Thyroid gland (tissue), 4 donors: ENCODE measurements at places on chromosomes 7 and 10. TPM values are rescaled to one million over a fixed set of nuclear protein-coding genes. Genes with fewer than 3 reads are reported as not detected.
A peak's percentile ranks its signal among the peaks of the same experiment; 100 is the strongest.

DNA sequence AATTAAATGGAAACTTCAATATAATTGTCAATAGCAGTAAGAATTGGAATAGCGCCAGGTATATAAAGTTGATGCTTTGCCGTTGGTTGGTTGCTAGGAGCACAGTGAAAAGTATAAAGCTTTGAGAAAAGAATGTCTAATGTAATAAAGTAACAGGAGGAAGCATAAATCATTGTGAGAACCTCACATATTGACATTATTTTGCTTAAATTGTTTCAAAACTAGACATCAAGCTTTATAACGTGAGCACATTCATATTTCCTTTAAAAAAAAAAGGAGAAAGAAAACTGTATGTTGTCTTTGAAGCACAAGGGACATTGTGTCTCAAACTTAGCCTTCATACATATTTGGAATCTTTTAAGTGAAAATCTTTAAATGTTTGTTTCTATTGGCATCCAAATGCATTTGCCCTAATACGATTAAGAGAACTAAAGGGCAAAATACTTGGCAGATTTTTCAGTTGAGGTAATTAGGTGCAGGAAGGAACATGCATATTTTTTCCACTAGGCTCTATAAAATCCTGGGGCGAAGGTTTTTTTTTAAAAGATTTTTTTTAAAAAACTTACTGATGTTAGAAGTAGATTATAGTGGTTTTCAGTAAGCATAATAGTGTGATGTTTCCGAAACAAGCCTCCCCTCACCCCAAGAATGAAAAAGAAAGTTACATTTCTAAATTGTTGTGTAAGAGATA is 92.4 kb downstream of the ARID5B start:
- H3K4me1 ChIP-seq: no peaks in the 10 kb centered on the region
- H3K27ac ChIP-seq: peak overlapping the region; percentile 19
- H3K36me3 ChIP-seq: no peaks in the 10 kb centered on the region
- H3K4me3 ChIP-seq: no peak overlapping the region
- H3K27me3 ChIP-seq: no peaks in the 10 kb centered on the region

- DNase-seq: no peak
- no peak overlapping the region for H3K27ac ChIP-seq
- no peaks in the 10 kb centered on the region for H3K27me3 ChIP-seq
- no peaks in the 10 kb centered on the region for H3K36me3 ChIP-seq
Measured at GRCh38 chr7:100369105-100369504, 4.2 kb upstream of the PILRA start.

- H3K27ac ChIP-seq: peak overlapping the region; percentile 43
- H3K4me1 ChIP-seq: peaks cover under 1% of the 10 kb centered on the region
- no peaks in the 10 kb centered on the region for H3K27me3 ChIP-seq
- no peak overlapping the region for H3K4me3 ChIP-seq
- no peak for DNase-seq
- H3K36me3 ChIP-seq: no peaks in the 10 kb centered on the region
Measured at GRCh38 chr10:127983344-127984100, 76.6 kb downstream of the PTPRE start.

Gene DYNC1I1
- total RNA-seq: 9.2 TPM

Gene NKX1-2
- not detected for total RNA-seq

Gene PPRC1
- total RNA-seq: 27.5 TPM

GRCh38 chr7:32224276-32224675 is 154.1 kb upstream of the PDE1C start:
- DNase-seq: no peak
- no peaks in the 10 kb centered on the region for H3K4me1 ChIP-seq
- no peaks in the 10 kb centered on the region for H3K27me3 ChIP-seq
- H3K4me3 ChIP-seq: no peak overlapping the region
- H3K27ac ChIP-seq: no peak overlapping the region

- no peak overlapping the region for H3K27ac ChIP-seq
- no peak overlapping the region for H3K4me3 ChIP-seq
- H3K27me3 ChIP-seq: no peaks in the 10 kb centered on the region
- H3K4me1 ChIP-seq: no peaks in the 10 kb centered on the region
- no peak for DNase-seq
- H3K36me3 ChIP-seq: no peaks in the 10 kb centered on the region
Measured at GRCh38 chr7:157738066-157738460, 401.3 kb downstream of the DNAJB6 start.

DNA sequence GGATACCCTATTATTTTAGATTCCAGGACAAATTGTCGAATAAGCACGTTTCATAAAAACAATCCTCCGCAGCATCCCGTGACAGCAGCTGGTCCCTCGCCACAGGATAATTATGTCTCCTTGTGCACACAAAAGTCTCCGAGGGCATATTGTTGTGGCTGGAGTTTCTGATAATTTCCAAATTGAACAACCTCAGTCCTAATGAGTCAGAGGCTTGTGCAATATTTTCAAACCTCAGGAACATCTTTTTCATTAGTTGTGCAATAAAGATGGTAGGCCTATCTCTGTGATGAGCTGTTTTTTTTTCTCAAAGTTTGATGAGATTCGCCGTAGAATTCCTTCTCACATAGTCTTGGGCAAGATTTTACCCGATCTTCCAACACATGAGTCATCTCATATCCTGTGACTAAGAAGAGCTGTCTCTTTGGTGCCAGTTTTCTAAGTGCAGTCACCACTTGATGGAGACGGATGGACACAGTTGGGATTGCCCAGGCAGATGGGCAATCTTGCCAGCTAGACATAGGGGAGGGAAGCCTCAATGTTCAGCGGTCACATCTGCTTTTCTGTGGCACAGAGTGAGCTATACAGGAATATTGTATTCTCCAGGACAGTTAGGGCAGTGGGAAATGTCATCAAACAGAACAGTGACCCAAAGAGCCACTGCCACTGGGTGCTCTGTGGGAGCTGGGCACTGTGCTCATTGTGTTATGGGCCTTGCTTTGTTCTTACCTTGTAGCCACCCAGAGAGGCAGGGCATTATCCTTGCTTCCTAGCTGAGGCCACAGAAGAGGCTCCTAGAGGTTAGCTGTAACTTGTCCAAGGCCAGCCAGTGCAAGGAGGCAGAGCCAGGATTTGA is 7.8 kb downstream of the HTRA1 start:
- H3K27ac ChIP-seq: no peak overlapping the region
- H3K4me3 ChIP-seq: no peak overlapping the region
- H3K36me3 ChIP-seq: no peaks in the 10 kb centered on the region
- no peak for DNase-seq
- H3K4me1 ChIP-seq: no peaks in the 10 kb centered on the region
